ENCODE measurements at places on chromosomes 1 and 21.

- no peak for DNase-seq
These were observed 119.1 kb upstream of the ADAR start for GRCh38 chr1:154726896-154727753.

DNA sequence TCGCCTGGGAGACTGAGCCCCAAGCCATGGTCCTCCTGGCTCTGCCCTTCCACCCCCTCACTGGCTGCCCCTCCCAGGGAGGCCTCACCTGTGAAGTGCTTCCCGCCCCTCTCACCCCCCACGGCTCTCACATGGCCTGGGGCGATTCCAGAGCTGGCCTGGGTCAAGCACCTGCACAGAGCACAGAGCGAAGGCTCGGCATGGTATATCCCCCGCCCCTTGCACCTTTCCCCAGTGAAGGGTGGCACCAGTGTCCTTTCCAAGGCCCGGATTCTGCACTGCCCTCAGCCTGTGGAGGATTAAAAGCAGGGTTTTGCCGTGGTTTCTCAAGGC lies 1.1 kb upstream of the AJAP1 start:
- no peak for DNase-seq

DNA sequence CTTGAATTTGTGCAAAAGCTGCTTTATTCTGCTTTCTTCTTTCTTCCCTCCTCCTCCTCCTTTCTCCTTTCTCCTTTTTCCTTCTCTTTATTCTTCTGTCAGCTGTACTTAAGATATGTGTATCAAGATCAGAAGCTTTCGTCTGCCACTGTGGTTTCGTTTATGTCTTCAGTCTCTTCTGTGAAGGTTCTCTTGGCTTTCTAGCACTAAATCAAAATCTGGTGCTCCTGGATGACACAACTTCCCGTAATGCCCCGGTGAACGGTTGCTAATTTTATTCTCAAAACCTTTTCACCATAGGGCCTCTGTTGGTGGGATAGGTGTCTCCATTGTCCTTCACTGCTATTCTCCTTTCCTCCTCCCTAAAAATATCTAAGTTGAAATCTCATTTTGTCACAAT lies 5.0 kb downstream of the ATF6 start:
- DNase-seq, result no peak

DNA sequence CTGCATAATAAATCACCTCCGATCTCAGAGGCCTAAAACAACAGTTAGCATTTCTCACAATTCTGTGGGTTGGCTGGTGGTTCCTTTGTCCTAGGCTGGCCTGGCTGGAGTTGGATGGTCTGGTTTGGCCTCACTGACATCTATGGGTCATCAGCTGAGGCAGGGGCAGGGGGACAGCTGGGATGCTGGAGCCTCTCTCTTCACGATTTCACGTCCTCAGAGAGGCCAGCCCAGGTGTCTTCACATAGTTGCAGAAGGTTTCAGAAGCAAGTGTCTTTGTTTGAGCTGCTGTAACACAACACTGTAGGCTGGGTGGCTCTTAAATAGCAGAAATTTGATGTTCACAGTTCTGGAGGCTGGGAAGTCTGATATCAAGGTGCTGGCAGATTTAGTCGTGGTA lies 155.5 kb upstream of the CACNA1E start:
- DNase-seq, result no peak

GRCh38 chr1:115564201-115564600 lies 77.6 kb upstream of the VANGL1 start:
- no peak for DNase-seq

DNA sequence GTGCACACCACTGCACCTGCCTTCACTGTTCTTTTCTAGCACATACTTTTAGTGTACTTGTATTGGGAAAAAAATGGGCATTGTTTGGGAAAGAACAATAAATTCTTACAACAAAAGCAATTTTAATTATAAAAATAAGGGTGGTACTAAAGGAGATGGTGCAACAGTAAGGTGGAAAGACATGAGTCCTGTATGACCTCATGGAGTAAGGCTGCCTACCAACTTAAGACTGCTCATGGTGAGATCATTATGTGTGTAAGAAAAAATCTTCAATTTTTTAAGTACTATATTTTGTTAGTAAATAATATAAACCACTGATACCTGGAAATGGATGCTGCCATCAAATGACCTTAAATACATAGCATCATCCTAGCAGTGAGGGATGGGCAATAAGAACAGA lies 29.6 kb upstream of the PHGDH start:
- no peak for DNase-seq
